ENCODE measurements at places on chromosomes 2 and 18. TPM values are rescaled to one million over a fixed set of nuclear protein-coding genes. Genes with fewer than 3 reads are reported as not detected.

The CIDEA gene
- 499 TPM for total RNA-seq

The SCYGR4 gene
- total RNA-seq = not detected

The NETO1 gene
- not detected for total RNA-seq

The ASXL3 gene
- 0.51 TPM for total RNA-seq

The CRYGC gene
- not detected for total RNA-seq

The PLGLB2 gene
- not detected for total RNA-seq

The RIT2 gene
- total RNA-seq = not detected

The EFR3B gene
- total RNA-seq = 1.3 TPM

The RBM43 gene
- total RNA-seq = 6.4 TPM

The REG1A gene
- total RNA-seq = not detected

The TMEM163 gene
- total RNA-seq = 0.16 TPM

The IL36RN gene
- not detected for total RNA-seq

Data from subcutaneous adipose tissue (tissue), 4 donors.